Activated T-cell treated with anti-CD3 and anti-CD28 coated beads for 48 hours (primary cell): ENCODE measurements at places on chromosomes 1 and 21.

DNA sequence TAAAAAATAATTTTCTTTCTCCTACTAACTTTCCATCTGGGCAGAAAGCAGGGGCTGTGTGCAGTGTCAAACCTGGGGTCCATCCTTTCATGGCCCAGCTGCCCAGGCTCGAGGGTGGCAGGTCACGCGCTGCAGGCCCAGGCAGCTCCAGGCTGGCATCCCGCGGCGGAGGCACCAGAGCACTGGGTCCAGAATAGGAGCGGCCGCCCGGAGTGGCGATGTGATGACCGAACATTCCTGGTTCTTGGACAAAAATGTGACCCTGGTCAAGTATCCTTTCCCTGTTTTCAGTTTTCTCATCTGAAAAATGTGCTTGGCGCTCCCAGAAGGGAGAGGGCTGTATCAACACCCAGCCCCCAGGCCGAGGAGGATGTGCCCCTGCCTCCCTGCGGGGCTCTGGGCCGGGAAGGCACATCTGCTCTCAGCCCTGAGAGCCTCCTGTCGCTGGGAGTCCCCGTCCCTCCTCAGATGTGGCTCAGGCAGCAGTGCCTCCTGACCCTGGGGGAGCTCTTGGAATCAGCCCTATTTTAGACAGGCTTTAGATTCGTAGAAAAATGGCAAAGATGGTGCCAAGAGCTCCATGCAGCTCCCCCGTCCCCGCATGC, 29.3 kb downstream of the SLX9 start:
- no peak for DNase-seq

- no peak for DNase-seq
Observed at GRCh38 chr1:218401441-218401997, 56.4 kb downstream of the TGFB2 start.

GRCh38 chr1:174153085-174153824, 6.1 kb upstream of the RABGAP1L start:
- no peak for DNase-seq

GRCh38 chr1:205128050-205128449, 6.3 kb upstream of the RBBP5 start:
- no peak for DNase-seq

GRCh38 chr1:155175281-155175926, 1.8 kb downstream of the TRIM46 start:
- no peak for DNase-seq
